ENCODE measurements at places on chromosomes 6 and 20.

GRCh38 chr6:6703699-6704098 is 115.2 kb downstream of the LY86 start:
- no peak for DNase-seq

DNA sequence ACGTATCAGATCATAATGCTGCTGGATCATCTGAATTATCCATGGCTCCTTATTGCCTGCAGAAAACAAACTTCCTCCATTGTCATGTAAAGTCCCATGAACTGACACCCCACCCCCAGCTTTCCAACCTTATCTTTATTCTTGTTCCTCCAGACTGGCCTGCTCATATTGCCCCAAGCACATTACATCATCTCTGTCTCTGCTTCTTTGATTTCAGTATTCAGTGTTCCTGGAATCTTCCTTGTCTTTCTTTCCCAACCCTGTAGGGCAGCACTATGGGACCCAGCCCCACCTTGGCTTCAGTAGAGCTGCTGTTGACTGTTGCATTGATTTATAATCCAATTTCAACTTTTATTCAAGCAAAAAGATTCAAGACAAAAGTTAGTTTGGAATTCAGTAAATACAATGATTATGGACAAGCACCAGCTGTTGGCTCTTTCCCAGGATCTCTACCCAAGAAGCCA is 187.5 kb upstream of the ECI2 start:
- DNase-seq, result no peak

DNA sequence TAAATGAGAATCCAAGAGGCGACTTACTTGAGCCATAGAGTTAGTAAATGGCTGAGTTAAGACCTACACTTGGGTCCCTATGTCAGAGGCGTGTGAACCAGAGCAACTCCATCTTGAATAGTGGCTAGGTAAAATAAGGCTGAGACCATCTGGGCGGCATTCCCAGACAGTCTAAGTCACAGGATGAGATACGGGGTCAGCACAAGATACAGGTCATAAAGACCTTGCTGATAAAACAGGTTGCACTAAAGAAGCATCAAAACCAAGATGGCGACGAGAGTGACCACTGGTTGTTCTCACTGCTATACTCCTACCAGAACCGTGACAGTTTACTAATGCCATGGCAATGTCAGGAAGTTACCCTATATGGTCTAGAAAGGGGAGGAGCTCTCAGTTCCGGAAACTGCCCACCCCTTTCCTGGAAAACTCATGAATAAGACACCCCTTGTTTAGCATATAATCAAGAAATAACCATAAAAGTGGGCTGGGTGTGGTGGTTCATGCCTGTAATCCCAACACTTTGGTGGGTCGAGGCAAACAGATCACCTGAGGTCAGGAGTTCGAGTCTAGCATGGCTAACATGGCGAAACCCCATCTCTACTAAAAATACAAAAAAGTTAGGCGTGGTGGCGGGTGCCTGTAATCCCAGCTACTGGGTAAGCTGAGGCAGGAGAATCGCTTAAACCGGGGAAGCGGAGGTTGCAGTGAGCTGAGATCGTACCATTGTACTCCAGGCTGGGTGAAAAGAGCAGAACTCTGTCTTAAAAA is 43.9 kb upstream of the EEF1A1 start:
- no peak for DNase-seq

GRCh38 chr6:87210979-87211378 is 55.6 kb downstream of the ZNF292 start:
- peak; percentile 54 for DNase-seq

- DNase-seq, result no peak
Observed at GRCh38 chr6:125700581-125701353, 48.7 kb upstream of the HEY2 start.

GRCh38 chr20:58106143-58106750 is 122.2 kb downstream of the ANKRD60 start:
- no peak for DNase-seq

GRCh38 chr6:72414657-72415056 is 207.2 kb upstream of the KCNQ5 start:
- no peak for DNase-seq

GRCh38 chr20:8627340-8628004 is 441.4 kb upstream of the PLCB4 start:
- no peak for DNase-seq

- DNase-seq, result no peak
Observed at GRCh38 chr6:20350215-20350614, 51.5 kb upstream of the E2F3 start.

GRCh38 chr6:3791526-3792203 is 40.2 kb upstream of the PXDC1 start:
- DNase-seq, result no peak

DNA sequence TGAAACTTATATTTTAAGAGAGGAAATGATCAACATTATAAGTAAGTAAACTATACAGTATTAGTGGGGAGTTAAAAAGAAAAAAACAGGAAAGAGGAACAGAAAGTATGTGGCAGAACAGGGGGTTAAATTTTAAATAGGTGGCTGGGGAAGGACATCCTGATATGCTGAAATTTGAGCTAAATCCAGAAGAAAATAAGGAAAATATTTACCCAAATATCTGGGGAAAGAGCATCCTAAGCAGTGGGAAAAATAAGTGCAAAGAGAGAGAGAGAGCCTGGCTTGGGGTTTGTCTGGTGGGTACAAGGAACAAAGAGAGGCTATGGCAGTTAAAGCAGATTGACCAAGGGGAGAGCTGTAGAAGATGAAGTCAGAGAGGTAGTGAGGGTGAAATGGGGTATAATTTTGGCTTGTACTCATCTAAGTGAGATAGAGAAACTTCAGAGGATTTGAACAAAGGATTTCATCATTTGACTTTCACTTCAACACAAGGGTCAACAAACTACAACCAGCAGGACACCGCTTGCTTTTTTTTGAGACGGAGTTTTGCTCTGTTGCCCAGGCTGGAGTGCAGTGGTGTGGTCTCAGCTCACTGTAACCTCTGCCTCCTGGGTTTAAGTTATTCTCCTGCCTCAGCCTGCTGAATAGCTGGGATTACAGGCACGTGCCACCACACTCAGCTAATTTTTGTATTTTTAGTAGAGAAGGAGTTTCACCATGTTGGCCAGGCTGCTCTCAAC is 328.4 kb upstream of the CNR1 start:
- no peak for DNase-seq

All from activated CD4-positive, alpha-beta T cell treated with anti-CD3 and anti-CD28 coated beads, Interleukin-10, Interleukin-2, amounts not matched to agents 100 ng/mL and 50 ng/mL, durations not matched to agents 16 hours and 8 hours (primary cell).